Small intestine (tissue), 16 donors: ENCODE measurements at places on chromosomes 11 and 22. TPM values are rescaled to one million over a fixed set of nuclear protein-coding genes. Genes with fewer than 3 reads are reported as not detected.

DNA sequence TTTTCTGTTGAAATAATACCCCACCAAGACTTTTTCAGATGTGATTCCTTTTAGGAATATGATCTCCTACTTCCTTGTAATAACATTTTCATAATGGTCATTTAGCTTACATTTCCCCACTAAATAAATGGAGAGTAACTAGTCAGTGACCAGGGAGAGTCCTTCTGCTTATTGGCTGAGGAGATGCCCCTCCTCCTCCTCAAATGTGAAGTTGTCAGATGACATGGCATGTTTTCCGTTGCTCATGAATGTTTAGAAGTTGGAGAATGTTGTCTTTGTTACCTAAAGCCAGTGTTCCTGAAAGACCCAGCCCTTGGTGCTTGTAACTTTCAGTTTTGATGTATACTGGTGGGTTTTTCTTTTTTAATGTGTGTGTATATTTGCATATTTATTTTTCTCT lies 38.2 kb downstream of the CSRP3 start:
- no peak for DNase-seq

The MUC5B gene
- polyA plus RNA-seq = 2.4 TPM

- no peak for DNase-seq
These were observed 4.7 kb downstream of the ZNF202 start for GRCh38 chr11:123736769-123737168.

The MPPED2 gene
- polyA plus RNA-seq = not detected

DNA sequence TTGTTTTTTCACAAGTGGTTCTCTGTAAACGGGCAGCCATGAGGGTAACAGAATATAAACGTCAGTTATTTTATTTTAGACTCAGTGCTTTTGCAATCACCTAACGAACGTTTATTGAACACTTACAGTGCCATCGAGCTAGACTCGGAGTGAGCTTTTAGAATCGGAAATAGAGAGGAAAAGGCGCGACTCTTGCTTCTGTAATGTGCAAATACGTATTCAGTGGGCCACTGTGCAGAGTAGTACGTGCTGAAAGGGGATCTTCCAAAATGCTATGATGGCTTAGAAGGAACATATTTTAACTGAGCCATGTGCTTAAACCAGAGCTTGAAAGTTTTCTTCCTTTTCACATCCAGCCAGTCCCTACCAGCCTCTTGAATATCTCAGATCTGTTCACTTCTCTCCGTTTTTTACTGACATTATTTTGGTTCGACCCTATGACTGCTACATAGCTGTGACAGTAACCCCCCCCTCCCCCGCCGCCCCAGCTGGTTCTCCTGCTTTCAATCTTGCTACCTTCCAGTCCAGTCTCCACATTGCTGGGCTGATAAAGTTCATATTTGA lies 468 bp downstream of the DDIAS start:
- DNase-seq = no peak

DNA sequence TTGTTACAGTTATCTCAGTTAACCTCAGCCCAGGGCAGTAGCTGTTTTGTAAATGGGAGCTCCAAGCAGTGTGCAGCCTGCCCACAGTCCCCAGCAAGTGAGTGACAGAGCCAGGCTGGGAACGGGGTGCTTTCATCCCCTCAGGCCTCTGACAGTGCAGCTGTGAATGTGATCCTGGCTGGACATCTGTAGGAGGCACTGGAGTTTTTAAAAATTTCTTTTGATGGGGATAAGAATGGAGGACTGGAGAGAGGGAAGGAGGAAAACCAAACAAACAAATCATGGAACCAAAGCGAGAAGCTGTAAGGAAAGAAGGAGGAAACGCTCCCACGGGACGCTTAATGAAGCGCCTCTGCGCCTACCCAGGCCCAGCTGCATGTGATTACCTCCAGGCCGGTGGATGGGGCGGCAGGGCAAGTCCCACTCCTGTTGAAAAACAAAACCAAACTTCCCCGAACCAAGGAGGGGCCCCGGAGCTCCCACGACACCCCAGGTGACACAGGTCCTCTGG lies 40.6 kb downstream of the SCUBE1 start:
- no peak for DNase-seq

- peak; percentile 53 for DNase-seq
These were observed 27.5 kb downstream of the DHCR7 start for GRCh38 chr11:71420455-71421241.

- DNase-seq = no peak
These were observed 368.2 kb upstream of the CADM1 start for GRCh38 chr11:115872416-115872815.

DNA sequence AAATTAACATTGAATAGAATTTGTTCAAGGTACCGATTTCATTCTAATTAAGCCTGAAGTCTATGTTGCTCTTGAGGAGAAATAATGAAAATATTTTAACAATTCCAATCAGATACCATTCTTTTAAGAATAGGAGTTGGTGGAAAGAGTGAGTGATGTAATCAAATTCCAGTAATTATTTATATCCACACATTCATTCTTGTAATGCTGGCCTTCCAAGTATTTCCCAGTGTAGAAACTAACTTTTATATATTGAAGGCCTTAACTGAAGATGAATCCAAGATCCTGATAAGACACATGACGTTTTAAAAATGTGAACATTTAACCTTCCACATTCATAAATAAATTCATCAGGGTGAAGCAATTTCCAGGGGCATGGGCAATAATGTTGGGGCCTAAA lies 36.6 kb upstream of the PAX6 start:
- no peak for DNase-seq

- no peak for DNase-seq
These were observed 8.5 kb downstream of the MAP4K2 start for GRCh38 chr11:64794526-64794925.

GRCh38 chr11:97856666-97857065 lies 1164.1 kb upstream of the CNTN5 start:
- no peak for DNase-seq

The BTBD18 gene
- polyA plus RNA-seq = not detected

The POU2AF1 gene
- polyA plus RNA-seq = 5.6 TPM

DNA sequence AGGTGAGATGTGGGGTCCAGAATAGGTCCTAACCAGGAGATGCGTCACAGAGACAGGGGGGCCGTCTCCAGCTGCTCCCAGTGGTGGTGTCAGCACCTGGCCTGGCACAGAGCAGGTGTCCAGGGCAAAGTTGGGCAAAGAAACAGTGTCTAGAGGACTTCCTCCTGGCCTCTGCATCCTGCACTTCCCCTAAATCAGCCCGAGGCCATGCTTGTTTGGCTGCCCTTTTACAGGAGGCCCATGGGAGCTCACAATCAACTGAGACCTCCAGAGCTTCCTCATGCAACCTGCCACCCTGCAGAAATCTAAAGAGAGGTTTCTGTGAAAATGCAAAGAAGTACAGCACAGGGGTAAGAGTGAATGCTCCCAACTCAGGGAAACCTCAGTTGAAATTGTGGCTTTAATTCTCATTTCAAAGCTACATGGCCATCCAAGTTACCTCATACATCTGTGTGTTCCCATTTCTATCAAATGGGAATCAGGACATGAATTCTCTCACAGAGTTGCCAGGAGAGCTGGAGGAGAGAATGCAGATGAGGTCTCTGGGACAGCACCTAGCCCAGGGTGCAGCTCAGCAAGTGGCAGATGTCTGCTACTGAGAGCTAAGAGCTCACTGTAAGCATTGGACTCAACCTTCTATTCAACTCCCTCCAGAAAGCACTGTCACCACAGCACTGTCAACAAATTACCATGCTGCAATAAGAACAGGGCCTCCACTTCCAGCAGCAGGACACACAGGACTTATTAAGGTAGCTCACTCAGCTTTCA lies 32.6 kb downstream of the TCIRG1 start:
- DNase-seq = no peak

The CTTN gene
- polyA plus RNA-seq = 101 TPM

DNA sequence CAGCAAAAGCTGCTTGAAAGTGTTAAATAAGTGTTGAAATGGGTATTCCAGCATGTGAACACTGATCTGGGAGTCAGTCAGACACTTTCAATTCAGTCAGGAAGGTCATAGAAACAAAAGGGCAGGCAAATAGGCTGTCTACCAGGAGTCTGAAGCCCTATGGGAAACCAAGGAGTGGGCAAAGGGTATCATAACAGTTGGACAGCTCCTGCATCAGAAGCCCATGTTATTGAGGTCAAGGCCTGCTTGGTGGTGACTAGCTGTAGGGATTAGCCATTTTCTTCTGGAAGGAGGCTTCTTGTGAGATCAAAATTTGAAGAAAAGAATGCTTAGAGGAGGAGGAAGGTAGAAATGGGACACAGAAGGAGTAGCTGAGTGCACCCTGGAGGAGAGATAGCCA lies 97.3 kb downstream of the STIM1 start:
- DNase-seq = no peak

- peak; percentile 31 for DNase-seq
These were observed 77.9 kb upstream of the TIMP3 start for GRCh38 chr22:32723643-32724042.

- no peak for DNase-seq
These were observed 417.1 kb downstream of the CTTN start for GRCh38 chr11:70815485-70815832.

GRCh38 chr11:128039140-128040021 lies 548.0 kb downstream of the ETS1 start:
- no peak for DNase-seq

GRCh38 chr11:44627911-44628729 lies 62.7 kb downstream of the CD82 start:
- no peak for DNase-seq

- DNase-seq = no peak
These were observed 34.2 kb downstream of the EXPH5 start for GRCh38 chr11:108559340-108559739.

- DNase-seq = no peak
These were observed 96.2 kb downstream of the PDHX start for GRCh38 chr11:35012467-35013191.

DNA sequence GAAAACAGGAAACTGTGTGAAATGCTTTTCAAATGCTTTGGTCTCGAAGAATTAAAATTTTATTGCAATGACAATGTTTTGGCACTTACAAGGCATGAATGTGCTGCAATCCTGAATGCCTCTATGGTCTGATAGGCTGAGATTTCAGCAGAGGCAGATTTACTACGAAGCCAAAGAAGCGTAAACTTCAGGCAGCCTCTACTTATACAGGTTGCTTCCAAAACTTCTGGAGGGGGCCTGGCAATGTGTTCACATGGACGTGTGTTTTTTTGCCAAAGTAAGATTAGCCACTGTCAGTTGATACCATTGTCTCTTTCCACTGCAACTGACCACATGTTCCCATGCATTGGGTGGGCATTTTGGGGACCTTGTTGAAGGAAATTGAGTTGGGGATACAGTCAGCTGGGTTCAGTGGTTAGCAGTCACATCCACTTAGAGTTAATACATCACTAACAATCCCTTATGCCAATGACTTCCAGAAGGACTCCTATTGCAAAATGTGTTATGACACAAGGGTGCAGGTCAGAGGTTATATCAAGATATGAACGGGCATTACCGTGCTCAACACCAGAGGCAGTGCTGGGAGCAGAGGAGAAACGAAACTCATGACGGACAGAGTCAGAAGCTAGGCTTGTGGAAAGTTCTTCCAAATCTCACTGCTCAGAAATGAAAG lies 48.8 kb downstream of the ABTB2 start:
- peak; percentile 76 for DNase-seq

The MUC5AC gene
- 0.06 TPM for polyA plus RNA-seq

DNA sequence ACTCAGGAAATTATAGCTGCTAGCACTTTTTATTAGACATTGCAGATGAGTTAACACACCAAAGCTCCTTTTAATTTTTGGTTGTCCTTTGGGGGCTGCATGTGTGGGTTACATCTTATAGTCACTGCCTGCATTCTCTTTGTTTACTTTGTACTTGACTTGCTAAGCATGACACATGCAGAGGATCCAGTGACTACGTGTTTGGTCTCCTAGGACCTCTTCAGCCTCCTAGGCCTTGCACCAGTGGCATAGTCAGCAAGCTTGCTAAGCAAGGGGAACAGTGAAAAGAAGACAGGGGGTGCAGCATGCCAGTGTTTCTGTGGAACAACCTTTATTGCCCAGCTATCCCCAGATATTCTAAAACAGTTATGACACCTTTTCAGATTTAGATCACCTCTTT lies 108.2 kb downstream of the PAX6 start:
- no peak for DNase-seq

The FOLR1 gene
- 2.5 TPM for polyA plus RNA-seq

GRCh38 chr11:15602785-15603567 lies 488.3 kb downstream of the INSC start:
- DNase-seq = no peak
